Iris pigment epithelial cell (primary cell): ENCODE measurements at places on chromosomes 11 and 22.

- no peak for DNase-seq
Measured at GRCh38 chr11:17798253-17798652, 63.7 kb downstream of the KCNC1 start.

DNA sequence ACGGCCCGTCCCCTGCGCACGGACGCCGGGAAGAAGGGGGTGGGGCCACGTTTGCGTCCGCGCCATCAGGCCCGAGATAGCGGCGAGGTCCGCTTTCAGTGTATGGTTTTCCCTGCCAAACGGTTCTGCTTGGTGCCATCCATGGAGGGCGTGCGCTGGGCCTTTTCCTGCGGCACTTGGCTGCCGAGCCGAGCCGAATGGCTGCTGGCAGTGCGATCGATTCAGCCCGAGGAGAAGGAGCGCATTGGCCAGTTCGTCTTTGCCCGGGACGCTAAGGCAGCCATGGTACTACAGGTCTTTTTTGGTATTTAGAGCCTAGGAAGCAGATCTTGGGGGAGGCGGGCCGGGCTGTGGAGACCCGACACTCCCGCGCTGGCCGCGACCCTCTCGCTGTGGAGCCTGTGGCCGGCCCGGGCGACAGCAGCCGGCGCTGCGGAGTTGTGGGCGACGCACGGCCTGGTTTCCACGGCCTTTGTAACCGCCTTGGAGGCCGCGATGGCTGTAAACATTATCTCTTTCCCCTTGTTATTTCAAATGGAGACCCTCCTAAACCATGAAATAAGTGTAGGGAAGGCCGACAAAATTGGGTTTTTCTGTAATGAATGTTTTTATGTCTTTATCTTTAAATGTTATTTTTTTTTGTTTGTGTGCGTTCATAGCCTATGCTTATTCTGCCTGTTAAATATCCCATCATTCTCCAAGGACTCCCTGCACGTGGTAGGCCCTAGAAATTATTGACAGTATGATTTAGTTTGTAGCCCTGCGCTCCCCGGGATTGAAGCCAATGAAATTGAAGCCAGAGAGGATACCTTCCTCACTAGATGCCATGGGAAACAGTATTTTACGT lies at the start of gene AASDHPPT:
Gene AASDHPPT, plus strand, starts transcription at position 54 of the 847 bp plus-strand sequence. Its CDS starts 49 bp downstream, at position 103.
- peak; percentile 49 for DNase-seq

DNA sequence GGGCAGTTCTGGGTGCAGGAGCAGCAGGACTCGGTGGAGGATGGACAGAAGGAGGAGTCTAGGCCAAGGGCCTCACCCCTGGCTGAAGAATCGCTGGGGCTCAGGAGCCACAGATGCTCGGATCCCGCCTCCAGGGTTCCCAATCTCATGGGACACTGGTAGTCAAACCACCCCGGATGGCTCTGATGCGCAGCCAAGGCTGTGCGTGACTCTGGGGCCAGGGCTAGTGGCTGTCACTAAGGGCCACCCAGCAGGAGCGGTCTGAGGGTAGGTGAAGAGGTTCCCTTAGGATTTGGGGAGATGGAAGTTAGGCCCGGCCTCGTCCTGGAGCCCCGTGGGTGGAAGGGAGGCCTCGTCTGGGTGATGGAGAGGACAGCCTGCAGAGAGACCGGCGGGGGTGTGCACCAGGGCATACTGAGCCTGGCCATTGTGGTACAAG lies 300.6 kb downstream of the TBC1D22A start:
- DNase-seq, result no peak

DNA sequence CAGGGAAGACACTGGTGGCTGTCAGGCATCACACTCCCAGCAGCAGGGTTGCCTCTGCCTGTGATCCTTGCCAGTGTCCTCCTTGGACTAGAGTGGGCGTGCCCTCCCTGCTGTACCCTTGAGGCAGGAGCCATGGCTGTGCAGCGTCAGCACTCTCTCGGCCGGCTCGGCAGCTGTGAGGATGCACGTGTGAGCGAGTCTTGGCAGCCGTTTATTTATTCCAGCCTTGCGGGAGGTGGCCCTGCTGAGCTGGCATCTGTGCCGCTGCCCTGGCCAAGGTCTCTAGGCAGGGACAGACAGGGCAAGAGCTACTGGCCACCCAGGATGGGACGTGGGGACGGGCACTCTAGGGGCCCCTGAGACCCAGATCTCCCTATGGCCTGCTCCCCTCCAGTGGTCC lies 33.9 kb downstream of the TSPAN4 start:
- DNase-seq, result no peak

- DNase-seq, result no peak
Measured at GRCh38 chr11:116997071-116997470, 101.2 kb downstream of the SIK3 start.

GRCh38 chr11:133784359-133784758 lies 61.0 kb downstream of the SPATA19 start:
- DNase-seq, result no peak

DNA sequence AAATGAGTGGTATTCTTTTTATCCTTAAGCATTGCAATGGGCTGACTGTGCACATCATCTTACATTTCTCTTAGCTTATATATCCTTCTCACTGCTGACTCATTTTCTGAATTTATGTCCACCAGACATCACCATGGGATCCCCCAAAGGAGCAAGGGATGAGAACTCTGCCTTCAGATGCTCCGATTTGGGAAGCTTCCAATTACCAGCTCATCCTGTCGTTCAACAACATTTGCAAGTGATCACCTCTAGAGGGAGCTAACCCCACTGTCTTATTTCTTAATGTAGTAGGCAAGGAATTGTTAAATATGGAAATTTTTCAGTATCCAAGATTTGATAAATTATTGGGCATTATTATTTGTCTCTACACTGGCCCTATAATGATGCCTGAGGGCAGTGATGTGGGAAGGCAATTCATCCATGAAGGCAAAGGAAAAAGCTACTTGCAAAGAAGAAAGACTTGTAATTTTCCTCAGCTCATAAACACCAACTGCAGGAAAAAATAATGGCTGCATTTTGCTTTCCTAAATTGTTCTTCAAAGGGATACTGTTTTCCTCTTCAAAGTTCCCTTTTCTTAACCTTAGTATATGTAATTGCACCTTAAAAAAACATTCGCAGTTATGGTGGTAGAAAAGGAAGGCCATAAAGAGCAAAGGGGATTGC lies 102.4 kb upstream of the FSHB start:
- DNase-seq, result peak; percentile 62

DNA sequence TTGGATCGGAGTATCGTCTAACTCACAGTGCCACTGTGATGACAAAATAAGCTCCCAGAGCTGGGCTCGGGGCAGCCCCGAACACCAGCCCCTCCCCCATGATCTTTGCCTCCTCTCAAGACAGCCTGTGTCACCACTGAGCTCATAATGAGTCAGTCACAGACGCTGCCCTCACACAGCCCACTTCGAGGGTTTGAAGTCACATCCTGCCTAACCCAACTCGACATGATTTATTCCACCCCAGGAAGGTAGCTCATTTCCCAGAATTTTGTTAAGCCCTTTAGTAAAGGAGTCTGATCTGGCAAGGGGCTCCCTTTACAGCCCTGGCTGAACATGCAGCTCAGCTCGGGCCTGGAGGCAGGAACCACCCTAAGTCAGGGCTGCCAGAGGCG lies 22.8 kb downstream of the MYH9 start:
- DNase-seq, result peak; percentile 94

DNA sequence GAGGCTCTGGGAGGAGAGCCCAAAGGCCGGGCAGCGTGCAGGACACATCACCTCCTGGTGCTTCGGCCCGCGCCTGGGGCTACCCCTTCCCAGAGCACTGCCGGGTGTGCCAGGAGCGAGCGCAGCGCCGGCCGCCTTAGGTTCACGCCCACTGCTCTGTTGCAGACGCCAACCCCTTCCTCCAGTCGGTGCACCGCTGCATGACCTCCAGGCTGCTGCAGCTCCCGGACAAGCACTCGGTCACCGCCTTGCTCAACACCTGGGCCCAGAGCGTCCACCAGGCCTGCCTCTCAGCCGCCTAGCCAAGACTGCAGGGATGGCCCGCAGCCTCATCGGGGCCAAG lies 79.0 kb downstream of the MED15 start:
- no peak for DNase-seq

- DNase-seq, result no peak
Measured at GRCh38 chr11:130237282-130238006, 77.3 kb downstream of the ZBTB44 start.

DNA sequence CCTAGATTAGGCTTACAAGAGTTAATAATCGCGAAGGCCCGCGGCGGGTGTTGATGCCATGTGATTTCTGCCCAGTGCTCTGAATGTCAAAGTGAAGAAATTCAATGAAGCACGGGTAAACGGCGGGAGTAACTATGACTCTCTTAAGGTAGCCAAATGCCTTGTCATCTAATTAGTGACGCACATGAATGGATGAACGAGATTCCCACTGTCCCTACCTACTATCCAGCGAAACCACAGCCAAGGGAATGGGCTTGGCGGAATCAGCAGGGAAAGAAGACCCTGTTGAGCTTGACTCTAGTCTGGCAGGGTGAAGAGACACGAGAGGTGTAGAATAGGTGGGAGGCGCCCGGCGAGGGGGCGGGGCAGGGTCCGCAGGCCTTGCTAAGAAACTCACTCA lies 65.5 kb downstream of the AAMDC start:
- DNase-seq, result no peak

GRCh38 chr11:94423507-94423906 lies 22.3 kb upstream of the GPR83 start:
- DNase-seq, result no peak

- DNase-seq, result no peak
Measured at GRCh38 chr22:48498526-48499331, 1328.9 kb downstream of the BRD1 start.

DNA sequence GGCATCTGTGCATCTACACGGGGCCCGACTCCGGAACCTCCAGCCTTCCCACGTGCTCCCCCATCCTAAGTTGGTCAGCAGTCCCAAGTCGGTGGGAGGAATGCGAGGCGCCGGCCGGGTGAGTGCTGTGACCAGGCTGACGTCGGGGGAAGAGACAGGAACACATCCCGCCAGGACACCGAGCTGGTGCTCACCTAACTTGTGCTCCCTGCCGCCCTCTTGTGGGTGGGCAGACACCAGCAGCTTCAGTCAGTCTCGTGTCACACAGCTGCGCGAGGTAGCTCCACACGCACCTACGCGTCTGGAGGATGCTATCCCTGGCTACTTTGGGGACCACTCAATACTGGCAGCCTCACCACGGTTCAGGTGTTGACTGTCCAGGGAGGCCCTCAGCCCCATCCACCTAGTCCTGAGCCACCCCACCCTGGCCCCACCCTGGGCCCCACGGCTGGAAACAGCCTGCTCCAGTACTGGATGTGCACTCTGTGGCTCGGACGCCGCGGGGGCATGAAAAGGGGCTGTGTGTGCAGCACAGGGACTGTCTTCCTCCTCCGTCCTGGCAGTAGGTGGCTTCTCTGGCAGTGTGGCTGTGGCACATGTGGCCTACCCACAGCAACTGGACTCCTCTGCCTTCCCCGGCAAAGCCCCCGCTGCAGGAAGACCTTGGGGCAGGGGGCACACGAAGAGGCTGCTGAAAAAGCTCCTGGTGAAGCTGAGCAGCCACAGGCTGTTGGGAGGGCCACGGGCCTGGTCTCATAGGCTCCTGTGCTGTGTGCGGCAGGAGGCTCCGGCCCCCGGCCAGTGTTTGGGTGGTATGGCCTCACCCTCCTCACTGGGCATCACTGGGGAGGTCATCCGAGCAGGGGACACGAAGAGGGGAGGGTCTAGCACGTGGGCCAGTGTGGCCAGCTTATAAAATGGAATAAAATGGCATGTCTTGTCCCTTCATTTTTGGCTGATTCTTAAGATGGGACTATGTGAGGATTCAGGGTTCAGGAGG lies 11.2 kb upstream of the BID start:
- DNase-seq, result no peak

GRCh38 chr11:2847561-2847960 lies 38.0 kb downstream of the CDKN1C start:
- no peak for DNase-seq

DNA sequence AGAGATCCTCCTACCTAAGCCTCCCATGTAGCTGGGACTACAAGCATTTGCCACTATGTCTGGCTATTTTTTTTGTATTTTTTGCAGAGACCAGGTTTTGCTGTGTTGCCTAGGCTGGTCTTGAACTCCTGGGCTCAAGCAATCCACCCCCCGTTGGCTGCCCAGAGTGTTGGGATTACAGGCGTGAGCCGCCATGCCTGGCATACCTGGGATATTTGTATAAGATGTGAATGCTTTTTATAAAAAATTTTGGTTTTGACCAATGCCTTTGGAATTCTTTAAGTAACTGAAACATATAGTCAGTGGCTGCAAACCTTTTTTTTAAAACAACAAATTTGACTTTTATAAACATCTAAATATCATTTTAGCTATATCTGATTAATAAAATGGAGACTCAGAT lies 42.4 kb downstream of the ADAMTS8 start:
- DNase-seq, result peak; percentile 31

DNA sequence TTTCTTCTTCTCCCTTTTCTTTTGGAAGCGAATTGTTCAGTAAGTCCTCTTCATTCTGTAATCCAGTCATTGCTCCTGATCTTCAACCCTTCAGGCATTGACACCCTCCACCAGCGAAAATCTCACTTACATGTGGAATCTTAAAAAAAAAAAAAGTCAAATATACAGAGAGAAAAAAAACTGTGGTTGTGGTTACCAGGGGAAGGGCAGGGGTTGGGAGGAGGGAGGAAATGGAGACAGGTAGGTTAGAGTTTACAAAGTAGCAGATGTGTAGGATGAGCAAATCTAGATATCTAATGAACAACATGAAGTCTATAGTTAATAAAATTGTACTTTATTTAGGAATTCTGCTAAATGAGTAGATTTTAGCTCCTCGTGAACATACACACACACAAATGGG lies 17.7 kb upstream of the TMEM123 start:
- DNase-seq, result no peak

DNA sequence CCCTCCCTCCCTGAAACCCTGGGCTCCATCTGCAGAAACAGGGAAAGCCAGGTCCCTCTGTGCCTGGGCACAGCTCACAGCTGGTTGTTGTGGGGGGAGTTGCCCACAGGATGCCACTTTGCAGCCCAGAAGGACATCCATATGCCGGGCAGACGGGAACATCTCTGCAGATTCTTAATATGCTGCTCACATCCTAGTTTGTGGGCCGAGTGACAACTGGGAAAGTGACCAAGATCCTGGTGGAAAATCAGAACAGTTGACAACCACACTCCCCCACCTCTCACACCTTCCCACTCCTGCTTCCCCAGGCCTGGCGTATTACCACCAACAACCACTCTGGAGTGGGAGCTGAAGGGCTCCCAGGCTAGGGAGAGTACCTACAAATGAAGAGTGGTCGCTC lies 7.3 kb upstream of the SCGB1A1 start:
- DNase-seq, result no peak

DNA sequence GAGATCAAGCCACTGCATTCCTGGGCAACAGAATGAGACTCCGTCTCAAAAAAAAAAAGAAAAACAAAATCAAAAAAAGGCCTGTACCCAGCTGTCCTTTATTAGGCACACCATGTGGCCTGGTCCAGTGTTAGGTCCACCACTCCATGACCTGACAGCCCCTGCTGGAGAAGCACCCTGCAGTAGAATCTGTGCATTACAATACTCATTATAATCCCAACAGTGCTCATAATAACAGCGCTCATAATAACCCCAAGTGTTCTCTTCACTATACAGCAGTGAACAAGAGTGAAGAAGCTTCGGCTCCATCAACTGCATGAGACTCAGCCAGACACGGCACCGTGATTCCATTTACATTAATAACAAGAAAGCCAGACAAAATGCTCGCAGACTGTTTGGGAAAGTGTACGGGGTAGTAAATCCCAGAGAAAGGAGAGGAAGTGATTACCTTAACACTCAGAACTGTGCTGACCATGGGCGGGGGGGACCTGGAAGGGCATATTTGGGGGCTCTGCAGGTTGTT lies 8.9 kb upstream of the EHD1 start:
- DNase-seq, result no peak
